ENCODE measurements at places on chromosomes 2 and 18.
A peak's percentile ranks its signal among the peaks of the same experiment; 100 is the strongest.

DNA sequence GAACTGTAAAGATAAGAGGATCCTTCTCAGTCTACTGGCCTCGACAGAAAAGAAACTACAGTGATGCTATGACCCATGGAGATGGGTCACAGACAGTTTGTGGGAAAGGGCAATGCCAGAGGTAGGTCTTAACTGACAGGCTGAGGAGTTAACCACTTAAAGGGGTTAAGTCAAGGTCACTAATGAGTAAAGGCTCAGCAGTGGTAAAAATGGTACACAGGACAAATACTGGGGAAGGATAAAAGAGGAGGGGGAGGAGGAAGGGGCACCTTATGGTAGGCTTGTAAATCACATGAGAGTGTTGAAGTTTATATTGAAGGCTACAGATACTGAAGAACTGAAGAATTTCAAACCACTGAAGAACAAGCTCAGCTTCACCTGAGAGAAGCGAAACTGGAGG, 9.9 kb downstream of the IER3IP1 start:
- no peak for DNase-seq

DNA sequence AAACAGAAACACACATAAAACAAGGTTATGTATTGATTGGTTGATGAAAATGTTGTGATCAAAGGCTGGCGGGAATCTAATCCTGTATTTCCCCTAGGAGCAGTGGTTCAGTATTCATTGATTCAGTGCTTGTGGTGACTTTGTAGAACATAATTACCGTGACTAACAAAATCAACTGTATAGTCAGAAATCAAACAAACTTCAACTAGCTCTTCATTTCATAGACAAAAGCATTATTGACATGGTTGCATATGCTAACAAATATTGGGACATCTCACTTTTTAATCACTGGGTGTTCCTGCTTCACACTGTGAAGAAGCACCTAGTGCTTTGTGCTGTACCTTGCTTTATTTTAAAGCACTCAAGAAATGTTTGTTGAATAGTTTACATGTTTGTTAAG, 41.4 kb downstream of the USP14 start:
- DNase-seq = no peak

- no peak for DNase-seq
These were observed 1112.7 kb upstream of the NRXN1 start for GRCh38 chr2:52144590-52144989.

DNA sequence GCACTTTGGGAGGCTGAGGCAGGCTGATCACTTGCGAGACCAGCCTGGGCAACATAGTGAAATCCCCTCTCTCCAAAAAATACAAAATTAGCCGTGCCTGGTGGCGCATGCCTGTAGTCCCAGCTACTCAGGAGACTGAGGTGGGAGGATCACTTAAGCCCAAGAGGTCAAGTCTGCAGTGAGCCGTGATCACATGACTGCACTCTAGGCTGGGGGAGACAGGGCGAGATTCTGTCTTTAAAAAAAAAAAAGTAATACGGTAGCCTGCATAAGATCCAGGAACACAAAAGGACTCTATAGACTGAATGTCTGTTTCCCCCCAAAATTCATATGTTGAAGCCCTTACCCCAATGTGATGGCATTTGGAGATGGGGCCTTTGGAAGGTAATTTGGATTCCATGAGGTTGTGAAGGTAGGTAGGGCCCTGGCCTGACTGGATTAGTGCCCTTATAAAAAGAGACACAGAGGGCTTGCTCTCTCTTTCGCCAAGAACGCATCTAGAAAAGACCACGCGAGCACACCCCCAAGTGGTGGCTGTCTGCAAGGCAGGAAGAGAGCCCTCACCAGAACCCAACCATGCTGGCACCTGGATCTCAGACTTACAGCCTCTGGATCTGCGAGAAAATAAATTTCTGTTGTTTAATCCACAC, 17.0 kb downstream of the MBOAT2 start:
- peak; percentile 23 for DNase-seq

DNA sequence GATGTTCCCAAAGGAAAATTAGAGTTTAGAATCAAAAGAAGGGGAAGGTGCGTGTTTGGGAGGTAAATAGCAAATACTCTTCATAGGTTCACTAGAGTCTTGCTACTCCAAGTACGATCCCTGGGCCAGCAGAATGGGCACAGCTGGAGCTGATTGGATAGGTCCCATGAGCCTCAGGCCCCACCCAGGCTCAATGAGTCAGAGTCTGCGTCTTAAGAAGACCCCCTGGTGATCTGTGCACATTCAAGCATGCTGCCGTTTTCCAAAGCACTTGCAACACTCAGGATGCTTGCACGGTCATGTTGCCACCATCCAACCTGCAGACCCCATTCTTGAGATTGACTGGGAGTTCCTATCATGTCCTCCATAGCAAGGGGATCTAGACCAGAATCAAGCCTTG, 40.5 kb downstream of the ABCG8 start:
- DNase-seq = peak; percentile 39
